ENCODE measurements at places on chromosomes 5 and 9. TPM values are rescaled to one million over a fixed set of nuclear protein-coding genes. Genes with fewer than 3 reads are reported as not detected.

GLDC gene
- total RNA-seq: 13.6 TPM

CDH9 gene
- not detected for total RNA-seq

CD14 gene
- 4.3 TPM for total RNA-seq

MRPS2 gene
- total RNA-seq: 133 TPM

GRM6 gene
- not detected for total RNA-seq

SNCAIP gene
- not detected for total RNA-seq

CNTLN gene
- 5.6 TPM for total RNA-seq

TAF1L gene
- total RNA-seq: not detected

MVB12B gene
- total RNA-seq: 7.8 TPM

AGXT2 gene
- total RNA-seq: not detected

GLRA1 gene
- total RNA-seq: not detected

IQGAP2 gene
- total RNA-seq: 2.6 TPM

NUTM2G gene
- total RNA-seq: not detected

GPR151 gene
- total RNA-seq: not detected

GABRA1 gene
- not detected for total RNA-seq

SLC4A9 gene
- not detected for total RNA-seq

FANCC gene
- 13.9 TPM for total RNA-seq

SH3TC2 gene
- 0.69 TPM for total RNA-seq

ARL10 gene
- 0.86 TPM for total RNA-seq

NR2F1 gene
- 4.3 TPM for total RNA-seq

GCNT4 gene
- total RNA-seq: 0.16 TPM

ZNF883 gene
- total RNA-seq: 0.85 TPM

SCGB3A2 gene
- not detected for total RNA-seq

SHC3 gene
- total RNA-seq: 0.22 TPM

LHX3 gene
- 0.10 TPM for total RNA-seq

SLC34A3 gene
- total RNA-seq: 0.07 TPM

GFI1B gene
- 0.10 TPM for total RNA-seq

TGFBI gene
- 1,578 TPM for total RNA-seq

LOX gene
- 1.6 TPM for total RNA-seq

CACNA1B gene
- 0.02 TPM for total RNA-seq

ACOT12 gene
- total RNA-seq: not detected

SLC45A2 gene
- total RNA-seq: not detected

PCDHB7 gene
- total RNA-seq: not detected

DBH gene
- total RNA-seq: not detected

IL4 gene
- total RNA-seq: not detected

DNM1 gene
- total RNA-seq: 81.1 TPM

SPATA9 gene
- total RNA-seq: not detected

TRIO gene
- total RNA-seq: 105 TPM

BTNL9 gene
- total RNA-seq: 0.77 TPM

BHMT2 gene
- not detected for total RNA-seq

GDNF gene
- total RNA-seq: 0.03 TPM

ROPN1L gene
- 2.1 TPM for total RNA-seq
